ENCODE measurements at places on chromosomes 13 and 19.

DNA sequence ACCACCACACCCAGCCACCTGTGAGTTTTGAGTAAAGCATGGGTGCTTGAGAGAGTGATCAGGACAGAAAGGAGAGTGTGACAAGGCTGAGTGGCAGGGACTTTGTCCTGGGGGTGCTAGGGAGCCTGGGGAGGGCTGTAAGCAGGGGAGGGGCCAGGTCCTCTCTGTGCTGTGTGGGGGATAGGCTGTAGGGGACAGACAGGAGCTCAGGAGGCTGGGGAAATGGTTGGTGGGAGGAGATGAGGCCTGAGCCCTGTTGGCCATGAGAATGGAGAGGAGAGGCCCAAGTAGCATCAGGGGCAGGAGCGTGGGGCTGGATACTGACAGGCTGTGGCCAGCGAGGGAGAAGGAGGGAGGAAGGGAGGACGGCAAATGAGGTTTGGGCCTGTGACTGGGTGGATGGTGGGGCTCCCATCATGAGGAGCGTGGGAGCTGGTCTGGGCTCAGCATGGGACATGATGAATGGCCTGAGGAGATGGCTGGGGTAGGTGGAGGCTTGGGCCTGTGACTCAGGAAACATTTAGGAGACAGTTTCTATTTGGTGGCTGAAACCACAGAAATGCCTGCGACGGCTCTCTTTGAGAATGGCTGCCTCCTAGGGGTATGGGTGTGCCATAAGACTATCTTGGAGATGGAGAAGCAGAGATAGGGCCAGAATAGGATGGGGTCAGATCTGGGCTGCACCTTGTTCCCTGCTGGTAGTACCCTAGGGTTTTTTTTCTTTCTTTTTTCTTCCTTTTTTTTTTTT is 25.0 kb downstream of the GRIN2D start:
- peaks cover 5% of the 10 kb centered on the region for H3K36me3 ChIP-seq
- H3K27ac ChIP-seq = peak overlapping the region; percentile 53
- no peak for DNase-seq

DNA sequence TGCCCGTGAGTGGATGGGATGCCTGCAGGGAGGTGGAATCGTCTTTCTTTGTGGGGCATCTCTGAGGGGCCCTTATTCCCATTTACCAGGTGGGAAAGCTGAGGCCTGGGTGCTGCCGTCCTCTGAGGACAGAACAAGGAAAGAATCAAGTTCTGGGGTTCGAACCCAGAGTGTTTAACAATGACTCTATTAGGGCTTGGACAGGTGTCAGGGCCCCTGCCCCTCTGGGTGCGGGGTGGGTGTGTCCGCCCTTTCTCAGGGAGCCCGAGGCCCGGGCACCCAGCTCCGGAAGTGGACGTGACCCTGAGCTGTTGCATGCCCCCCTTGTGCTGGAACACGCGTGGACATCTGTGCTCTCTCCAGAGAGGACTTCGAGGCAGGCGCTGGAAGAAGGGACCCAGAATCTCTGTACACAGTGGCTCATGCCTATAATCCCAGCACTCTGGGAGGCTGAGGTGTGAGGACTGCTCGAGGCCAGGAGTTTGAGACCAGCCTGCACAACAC is 10.8 kb downstream of the NDUFA11 start:
- DNase-seq = no peak
- H3K27ac ChIP-seq = no peak overlapping the region
- H3K4me3 ChIP-seq = no peak overlapping the region
- no peaks in the 10 kb centered on the region for H3K36me3 ChIP-seq

- DNase-seq = no peak
- no peak overlapping the region for H3K4me3 ChIP-seq
- H3K36me3 ChIP-seq = no peaks in the 10 kb centered on the region
- peaks cover 22% of the 10 kb centered on the region for H3K27me3 ChIP-seq
- H3K4me1 ChIP-seq = peaks cover 8% of the 10 kb centered on the region
Measured at GRCh38 chr19:55373993-55374757, 2.5 kb upstream of the TMEM190 start.

GRCh38 chr13:45092663-45093062 is 27.6 kb upstream of the GTF2F2 start:
- H3K27ac ChIP-seq = no peak overlapping the region
- no peaks in the 10 kb centered on the region for H3K36me3 ChIP-seq
- H3K4me1 ChIP-seq = no peaks in the 10 kb centered on the region

DNA sequence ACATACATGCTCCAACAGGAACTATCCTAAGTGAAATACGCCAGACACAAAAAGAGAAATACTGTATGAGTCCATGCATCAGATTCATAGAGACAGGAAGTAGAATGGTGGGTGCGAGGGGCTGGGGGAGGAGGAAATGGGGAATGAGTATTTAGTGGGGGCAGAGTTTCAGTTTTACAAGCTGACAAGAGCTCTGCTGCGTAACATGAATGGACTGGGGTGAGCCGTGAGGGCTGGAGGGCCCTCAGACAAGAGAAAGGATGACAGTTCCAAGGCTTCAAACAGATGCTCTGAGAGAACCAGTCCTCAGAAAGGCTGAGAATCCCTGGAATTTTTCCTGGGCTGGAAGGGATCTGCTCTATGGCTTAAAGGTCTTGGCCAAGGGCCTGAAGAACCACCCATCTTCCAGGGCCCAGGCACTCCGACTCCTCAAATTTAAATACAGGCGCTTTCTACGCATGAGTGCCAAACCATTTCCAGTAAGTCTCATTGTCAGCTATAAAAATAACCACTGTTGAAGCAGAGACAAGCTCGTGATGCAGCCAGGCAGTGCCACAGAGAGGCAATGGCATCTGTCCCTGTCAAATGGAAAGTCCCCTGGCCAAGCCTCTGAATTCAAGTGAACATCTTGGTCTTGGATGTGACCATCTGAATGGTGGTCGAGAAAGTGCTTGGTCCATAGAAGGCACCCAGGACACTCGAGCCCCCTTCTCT is 17.5 kb downstream of the KLF2 start:
- no peak overlapping the region for H3K4me3 ChIP-seq
- no peaks in the 10 kb centered on the region for H3K36me3 ChIP-seq
- no peak for DNase-seq
- peaks cover 2% of the 10 kb centered on the region for H3K27me3 ChIP-seq

Data from endothelial cell (in vitro differentiated cells).